ENCODE measurements at places on chromosomes 1 and 21.

- DNase-seq, result no peak
Measured at GRCh38 chr1:170498876-170499275, 33.1 kb upstream of the GORAB start.

DNA sequence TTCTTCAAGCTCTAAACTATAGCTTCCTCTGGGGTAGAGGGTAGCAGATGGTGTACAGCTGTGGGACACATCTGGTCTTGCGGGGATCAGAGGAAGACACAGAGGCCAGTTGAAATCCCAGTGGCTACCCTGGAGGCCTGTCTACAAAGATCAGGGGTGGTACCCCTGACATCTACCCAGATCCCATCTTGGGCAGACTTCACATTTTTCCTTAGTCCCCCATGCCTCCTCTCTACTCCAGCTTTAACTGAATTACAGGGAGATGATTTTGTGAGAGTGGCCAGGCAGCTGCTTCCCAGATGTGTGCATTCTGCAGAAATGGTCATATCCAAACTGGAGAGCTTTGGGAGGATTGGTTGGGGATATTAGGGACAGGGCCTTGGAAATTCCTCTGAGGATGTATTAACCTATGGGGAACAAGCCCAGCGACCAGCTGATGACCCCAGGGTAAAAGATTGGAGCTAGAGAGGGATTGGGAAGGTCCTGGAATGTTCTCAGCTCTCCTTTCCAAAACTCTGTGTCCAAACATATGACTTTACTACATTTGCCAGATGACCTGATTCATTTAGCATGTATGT is 9.6 kb upstream of the CD34 start:
- DNase-seq, result no peak

GRCh38 chr1:31932491-31933316 is 5.5 kb downstream of the PTP4A2 start:
- peak; percentile 52 for DNase-seq

GRCh38 chr1:1275836-1276235 is 2.2 kb upstream of the UBE2J2 start:
- DNase-seq, result no peak

DNA sequence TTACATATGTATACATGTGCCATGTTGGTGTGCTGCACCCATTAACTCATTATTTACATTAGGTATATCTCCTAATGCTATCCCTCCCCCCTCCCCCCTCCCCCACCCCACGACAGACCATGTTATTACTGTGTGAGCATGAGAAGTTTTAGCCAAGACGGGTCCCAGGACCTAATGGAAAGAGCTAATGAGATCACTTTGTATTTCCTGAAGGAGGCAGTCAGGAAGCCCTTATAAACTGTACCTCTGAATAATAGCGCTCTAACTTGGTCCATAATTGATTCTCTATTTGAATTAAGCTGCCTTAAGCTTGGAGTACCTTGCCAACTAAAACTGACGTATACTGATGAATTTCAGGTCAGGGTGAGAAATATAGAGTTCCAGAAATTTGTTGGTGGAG is 4.1 kb upstream of the NEGR1 start:
- DNase-seq, result no peak

DNA sequence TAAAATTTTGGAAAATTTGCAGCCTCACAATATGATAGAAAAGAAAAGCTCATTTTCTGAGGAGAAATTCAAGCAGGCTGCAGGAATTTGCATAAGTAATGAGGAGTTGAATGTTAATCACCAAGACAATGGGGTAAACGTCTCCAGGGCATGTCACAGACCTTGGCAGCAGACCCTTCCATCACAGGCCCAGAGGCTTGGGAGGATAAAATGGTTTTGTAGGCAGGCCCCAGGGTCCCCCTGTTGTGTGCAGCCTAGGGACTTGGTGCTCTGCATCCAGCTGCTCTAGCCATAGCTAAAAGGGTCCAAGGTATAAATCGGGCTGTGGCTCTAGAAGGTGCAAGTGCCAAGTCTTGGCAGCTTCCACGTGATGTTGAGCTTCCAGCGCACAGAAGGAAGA is 112.2 kb upstream of the FMN2 start:
- no peak for DNase-seq

- no peak for DNase-seq
Measured at GRCh38 chr1:233725423-233725822, 111.5 kb downstream of the KCNK1 start.

DNA sequence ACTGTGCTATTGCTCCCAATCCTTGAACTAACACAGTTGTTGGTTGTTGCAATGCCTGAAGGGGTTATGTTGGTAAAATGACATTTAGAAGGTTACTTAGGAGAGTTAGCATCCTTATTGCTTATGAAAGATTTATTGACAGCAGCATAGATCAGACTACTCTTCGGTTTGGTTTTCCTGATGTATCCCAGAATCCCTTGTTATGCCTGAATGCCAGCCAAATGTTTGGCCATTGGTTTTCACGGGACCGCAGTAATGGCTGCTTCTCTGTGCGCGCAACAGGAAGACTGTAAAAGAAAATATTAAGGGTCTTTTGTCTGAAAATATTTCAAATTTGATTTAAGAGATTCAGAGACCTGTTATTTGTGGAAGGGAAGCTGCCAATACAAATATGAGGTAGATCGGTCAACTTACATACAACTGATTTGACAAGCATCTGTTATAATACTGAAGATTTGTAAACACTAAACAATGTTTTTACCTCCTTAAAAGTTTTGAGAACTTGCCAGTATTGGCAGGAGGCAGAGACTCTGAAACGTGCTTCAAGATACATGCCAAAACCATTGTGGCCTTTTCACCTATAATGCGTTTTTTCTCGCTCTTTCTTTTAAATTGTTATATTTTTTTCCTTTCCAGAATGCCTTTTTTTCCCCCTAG is 8.3 kb downstream of the NFIA start:
- DNase-seq, result no peak

GRCh38 chr1:246595146-246595545 is 28.9 kb downstream of the CNST start:
- DNase-seq, result no peak

GRCh38 chr21:19198801-19199200 is 795.2 kb upstream of the TMPRSS15 start:
- DNase-seq, result no peak

DNA sequence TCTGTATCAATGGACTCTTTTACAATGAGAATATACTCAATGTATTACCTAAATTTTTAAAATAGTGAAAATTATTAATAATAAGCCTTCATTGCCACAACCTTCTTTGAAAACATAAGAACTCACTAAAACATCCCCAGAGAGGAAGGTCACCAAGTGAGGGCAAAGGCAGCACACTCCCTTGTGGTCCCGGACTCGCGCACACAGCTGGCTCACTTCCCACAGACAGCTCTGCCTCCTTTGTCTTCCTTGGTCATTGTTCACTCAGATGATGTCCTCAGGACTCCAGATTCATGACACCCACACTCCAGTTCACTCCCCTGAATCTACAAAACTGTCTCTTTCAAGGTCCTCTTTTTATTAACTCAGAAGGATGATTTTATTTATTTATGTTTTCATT is 19.2 kb upstream of the UBR4 start:
- DNase-seq, result no peak

- DNase-seq, result no peak
Measured at GRCh38 chr1:13756557-13757315, 56.7 kb downstream of the PRDM2 start.

DNA sequence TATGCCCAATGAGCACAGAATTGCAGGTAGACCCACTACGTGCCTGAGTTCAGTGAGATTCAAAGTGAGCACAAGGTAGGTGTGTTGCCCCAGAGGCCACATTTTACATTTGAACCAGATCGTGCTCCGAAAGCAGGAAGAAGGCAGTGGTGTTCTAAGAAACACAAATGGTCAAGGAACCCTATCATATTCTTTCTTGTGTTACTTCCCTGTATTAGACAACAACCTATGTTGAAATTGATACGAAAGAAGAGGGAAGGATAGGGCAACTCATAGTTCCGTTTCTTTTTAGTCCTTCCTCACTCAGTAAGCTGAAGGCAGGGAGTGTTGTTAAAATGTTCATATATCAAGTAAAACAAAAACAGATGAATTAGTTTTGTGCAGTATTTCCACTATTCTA is 33.9 kb downstream of the OLFML2B start:
- no peak for DNase-seq

DNA sequence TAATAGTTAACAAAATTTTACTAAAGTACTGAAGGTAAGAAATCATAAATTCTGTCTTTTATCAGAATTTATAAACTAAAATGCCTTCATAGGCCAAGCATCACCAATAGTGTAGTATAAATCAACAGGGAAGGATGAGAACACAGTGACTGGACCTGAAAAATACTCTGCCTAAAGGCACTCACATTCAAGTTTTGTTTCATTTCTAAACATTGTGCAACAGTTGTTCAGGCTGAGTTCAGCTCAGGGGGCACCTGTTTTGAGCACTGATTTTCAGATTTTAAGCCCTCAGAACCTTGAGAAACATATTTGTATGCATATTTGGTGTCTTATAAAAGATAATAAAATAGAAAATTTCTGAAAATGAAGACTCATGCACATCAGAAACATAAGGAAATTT is 12.4 kb downstream of the ACBD6 start:
- no peak for DNase-seq

- peak; percentile 48 for DNase-seq
Measured at GRCh38 chr21:46153247-46154154, 1.9 kb downstream of the FTCD start.

DNA sequence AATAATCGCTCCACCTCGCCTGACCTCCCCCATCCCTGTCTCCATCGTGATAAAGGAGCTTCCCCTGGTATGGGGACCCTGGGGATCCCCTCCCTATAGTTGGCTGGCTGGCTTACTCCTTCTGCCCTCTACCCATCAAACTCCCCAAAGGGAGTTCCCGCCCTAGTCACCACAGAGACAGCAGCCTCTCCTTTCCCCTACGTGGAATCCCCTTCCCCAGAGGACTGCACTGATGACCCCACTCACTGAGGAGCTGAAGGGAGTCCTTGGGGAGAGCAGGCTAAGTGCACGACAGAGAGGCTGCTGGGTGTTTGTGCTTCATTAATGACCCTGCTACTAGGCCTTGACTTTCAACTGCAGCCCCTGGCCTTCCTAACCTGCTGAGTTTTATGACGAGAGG is 1.9 kb downstream of the CADM3 start:
- DNase-seq, result no peak

- no peak for DNase-seq
Measured at GRCh38 chr21:30990514-30991262, 47.6 kb downstream of the KRTAP19-8 start.

GRCh38 chr1:38128926-38129453 is 82.4 kb upstream of the POU3F1 start:
- DNase-seq, result no peak

DNA sequence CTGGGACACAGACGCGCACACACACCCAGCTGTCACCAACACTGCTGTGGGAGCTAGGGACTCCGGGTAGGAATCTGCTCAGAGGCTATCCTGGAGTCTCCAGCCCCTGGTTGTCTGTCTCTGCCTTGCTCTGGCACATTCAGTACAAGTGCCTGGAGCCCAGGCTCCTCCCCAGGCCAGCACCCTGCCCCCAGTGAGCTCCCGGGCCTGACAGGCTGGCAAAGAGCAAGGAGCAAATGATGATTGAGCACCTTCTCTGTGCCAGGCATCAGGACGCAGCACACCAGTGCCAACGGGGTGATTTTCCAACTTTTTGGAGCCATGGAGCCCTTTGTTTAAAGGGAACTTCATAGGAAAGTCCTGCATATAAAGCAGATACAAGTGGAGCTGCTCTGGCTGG is 6.5 kb downstream of the CNTN2 start:
- DNase-seq, result no peak
